ENCODE measurements at places on chromosomes 1 and 21.

DNA sequence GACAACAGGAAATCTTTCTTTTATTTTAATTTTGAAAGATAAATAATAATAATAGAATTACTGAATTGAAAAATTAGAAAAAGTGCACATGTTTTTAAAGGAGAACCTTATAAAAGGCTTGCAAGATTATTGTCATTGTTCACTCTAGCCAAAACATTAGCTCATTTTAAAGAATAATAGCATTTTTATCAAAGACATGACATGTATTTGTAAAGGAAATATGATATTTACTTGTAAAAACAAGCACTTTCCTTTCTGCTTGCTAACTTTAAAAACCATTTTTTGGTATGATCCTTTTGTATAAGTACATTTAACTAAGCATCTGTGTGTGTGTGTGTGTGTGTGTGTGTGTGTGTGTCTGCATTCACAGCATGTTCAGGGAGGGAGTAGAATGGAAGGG, 156.3 kb upstream of the C1orf87 start:
- no peak for DNase-seq

- no peak for DNase-seq
Measured at GRCh38 chr1:3359756-3360440, 94.6 kb upstream of the ARHGEF16 start.

GRCh38 chr1:170114906-170115305, 30.9 kb upstream of the NTMT2 start:
- DNase-seq = no peak

- no peak for DNase-seq
Measured at GRCh38 chr1:80427881-80428280, 1372.9 kb upstream of the ADGRL2 start.

GRCh38 chr1:230761443-230762167, 14.4 kb downstream of the CAPN9 start:
- DNase-seq = no peak

DNA sequence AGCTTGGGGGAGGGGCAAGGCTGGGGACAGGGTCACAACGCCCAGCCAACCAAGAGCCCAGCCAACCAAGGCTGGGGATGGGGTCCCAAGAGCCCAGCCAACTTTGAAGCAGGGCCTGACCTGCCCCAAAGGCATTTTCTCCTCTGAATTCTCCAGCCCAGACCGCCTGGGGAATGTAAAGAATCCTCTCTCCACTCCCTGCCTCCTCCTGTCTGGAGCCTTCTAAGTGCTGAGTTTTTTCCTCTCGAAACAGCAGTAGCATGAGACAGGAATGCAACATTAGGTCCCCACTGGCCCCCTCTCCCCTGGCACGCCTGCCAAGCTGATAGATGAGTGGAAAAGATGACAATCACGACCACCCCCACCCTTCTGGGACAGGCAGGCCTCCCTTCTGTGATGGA, 17.0 kb downstream of the C1orf198 start:
- no peak for DNase-seq

DNA sequence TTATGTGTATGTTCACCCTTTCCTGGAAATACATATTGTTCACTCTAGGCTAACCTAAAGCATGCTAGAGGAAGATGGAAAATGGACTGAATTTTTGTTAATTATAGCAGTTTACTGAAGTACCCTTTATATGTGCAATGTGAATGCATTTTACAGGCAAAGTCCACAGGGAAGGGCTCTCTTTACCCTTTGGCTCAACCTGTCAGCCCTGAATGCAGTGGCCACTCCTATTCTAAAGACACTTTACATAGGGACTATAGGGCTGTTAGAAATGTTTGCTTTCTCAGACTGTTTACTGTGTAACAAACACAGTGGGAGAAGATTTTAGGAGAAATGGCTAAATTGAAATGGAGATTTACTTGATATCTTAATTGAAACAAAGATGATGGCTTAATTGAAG, 78.5 kb downstream of the BRINP2 start:
- DNase-seq = no peak

GRCh38 chr1:27298632-27299384, 23.2 kb upstream of the TMEM222 start:
- no peak for DNase-seq

DNA sequence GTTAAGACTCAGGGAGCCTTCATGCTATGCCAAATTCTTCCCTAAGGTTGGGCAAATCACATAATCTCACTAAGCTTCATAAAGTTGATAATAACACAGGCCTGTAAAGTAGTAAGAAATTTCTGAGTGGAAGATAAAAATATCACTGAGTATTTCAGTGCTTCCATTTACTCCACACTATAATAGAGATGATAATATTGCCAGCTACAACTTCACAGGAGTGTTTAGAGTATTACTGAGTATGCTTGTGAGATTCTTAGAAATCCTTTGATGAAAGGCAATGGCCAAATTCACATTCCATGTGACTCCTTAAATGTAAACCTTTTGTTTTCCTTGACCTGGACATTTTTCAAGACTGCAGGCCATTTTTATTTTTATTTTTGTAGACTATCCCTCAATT, 10.4 kb downstream of the ITGB3BP start:
- DNase-seq = no peak

GRCh38 chr1:203069030-203069747, 16.6 kb downstream of the MYOG start:
- DNase-seq = peak; percentile 61

- DNase-seq = no peak
Measured at GRCh38 chr1:228061411-228062084, 21.0 kb upstream of the ARF1 start.

DNA sequence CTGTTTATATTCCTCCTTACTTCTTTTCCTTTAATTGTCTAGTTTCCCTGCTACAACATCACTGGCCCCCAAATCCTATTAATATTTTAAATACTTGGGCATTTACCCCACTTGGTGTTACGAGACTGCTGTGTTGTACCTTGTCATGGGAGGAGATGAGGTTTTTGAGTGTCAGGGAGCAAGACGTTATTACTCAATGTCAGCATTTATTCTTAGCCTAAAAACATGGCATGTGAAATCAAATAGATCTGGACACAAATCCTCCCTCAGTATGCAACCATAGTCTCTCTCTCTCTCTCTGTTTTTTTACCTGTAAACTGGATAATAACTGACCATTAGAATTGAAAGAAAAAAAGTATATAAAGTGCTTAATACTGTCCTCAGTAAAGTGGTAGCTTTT, 4.6 kb downstream of the LRRC8B start:
- no peak for DNase-seq

GRCh38 chr1:178294654-178295053, 200.8 kb downstream of the RASAL2 start:
- DNase-seq = no peak

- no peak for DNase-seq
Measured at GRCh38 chr1:118878661-118879060, 109.5 kb downstream of the TBX15 start.

- DNase-seq = no peak
Measured at GRCh38 chr1:240414237-240414636, 197.7 kb downstream of the GREM2 start.

- no peak for DNase-seq
Measured at GRCh38 chr21:27298465-27298864, 331.6 kb upstream of the ADAMTS5 start.

DNA sequence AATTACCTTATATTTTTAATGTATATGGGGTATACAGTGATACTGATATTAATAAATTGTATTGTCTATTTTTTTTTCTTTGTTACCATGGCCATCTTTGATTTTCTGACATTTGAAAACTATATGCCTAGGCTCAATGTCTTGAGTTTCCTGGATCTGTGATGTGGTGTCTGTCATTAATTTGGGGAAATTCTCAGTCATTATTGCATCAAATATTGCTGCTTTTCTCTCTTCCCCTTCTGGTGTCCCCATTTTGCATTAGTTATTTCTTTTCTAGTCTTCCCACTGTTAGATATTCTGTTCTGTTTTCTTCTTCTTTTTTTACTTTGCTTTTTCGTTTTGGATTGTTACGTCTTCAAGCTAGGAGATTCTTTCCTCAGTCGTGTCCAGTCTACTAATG, 33.8 kb downstream of the ZBTB40 start:
- peak; percentile 75 for DNase-seq

DNA sequence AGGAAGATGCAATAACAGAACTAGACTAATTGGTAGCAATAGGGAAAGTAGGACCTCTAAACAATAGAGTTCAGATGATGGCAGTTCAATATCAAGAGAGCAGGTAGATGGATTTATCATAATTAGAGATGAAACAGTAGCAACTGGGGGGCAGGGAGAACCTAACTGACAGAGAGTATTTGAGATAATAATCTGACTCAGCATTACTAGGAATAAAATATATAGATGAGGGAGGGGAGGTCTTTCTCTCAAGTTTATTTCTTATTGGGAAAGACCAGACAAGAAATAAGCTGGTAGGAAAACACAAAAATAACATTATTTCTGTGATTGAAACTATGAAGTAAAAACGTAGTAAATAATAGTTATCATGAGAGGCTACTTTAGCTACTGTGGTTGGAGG, 1656.7 kb upstream of the B3GALT2 start:
- no peak for DNase-seq

- peak; percentile 66 for DNase-seq
Measured at GRCh38 chr1:222754366-222755139, 17.6 kb downstream of the FAM177B start.

GRCh38 chr1:45551684-45552083, 1.1 kb downstream of the AKR1A1 start:
- no peak for DNase-seq

GRCh38 chr1:86450847-86451246, 17.9 kb upstream of the CLCA1 start:
- no peak for DNase-seq

DNA sequence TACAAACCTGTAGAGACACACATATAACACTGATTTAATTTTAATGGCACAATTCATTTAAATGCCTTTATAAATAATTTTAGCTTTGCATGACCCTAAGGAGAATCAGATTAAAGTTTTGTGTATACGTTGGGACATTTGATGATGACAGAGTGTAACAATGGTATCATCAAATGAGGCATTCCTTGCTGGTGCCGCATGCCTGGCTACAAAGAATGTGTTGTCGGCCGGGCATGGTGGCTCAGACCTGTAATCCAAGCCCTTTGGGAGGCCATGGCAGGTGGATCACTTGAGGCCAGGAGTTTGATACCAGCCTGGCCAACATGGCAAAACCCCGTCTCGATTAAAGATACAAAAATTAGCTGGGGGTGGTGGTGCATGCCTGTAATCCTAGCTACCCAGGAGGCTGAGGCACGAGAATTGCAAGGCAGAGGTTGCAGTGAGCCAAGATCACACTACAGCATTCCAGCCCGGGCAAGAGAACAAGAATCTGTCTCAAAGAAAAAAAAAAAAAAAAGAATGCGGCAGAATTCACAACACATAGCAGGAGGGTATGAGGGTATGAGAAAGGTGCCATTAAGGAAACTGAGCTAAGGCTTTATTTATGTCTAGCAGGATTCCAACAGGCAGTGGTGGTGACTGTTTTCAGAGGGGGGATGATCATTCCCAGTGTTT, 58.9 kb downstream of the PTPN14 start:
- no peak for DNase-seq

GRCh38 chr1:110714374-110714995, 39.7 kb upstream of the KCNA3 start:
- no peak for DNase-seq

DNA sequence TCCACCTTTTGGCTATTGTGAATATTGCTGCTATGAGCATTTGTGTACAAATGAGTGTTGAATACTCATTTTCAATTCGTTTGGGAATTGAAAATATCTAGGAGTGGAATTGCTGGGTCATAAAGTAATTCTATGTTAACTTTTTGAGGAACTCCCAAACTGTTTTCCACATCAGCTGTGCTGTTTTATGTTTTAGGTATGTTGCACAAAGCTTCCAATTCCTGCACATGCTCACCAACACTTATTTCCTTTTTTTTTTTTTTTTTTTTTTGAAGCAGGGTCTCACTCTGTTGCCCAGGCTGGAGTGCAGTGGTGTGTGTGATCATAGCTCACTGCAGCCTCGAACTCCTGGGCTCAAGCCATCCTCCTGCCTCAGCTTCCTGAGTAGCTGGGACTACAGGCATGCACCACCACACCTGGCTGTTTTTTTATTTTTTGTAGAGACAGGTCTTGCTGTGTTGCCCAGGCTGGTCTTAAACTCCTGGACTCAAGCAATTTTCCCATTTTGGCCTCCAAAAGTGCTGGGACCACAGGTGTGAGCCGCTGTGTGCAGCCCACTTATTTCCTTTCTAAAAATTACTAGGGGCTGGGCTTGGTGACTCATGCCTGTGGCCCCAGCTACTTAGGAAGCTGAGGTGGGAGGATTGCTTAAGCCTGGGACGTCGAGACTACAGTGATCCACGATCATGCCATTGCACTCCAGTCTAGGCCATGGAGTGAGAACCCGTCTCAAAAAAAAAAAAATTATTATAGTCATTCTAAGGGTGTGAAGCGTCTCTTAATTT, 33.4 kb downstream of the TMCC2 start:
- peak; percentile 82 for DNase-seq

GRCh38 chr1:56515898-56516538, 63.3 kb downstream of the PLPP3 start:
- no peak for DNase-seq

DNA sequence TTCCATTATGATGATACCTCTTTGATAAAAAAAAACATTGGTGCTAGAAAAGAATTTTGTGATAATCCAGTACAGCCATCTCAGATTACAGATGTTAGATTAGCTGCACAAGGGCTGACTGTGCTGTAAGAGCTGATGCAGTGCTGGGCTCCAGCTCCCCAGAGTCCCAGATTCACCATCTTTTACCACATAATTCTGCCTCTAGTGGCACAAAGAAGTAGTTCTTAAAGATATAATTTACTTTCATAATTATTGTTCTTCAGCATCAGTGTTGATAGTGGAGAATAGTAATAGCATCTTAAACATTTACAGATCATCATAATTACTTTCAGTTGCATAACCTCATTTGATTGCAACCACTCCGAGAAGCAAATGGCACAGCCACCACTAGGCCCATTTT, 262.1 kb downstream of the BRINP2 start:
- DNase-seq = no peak

DNA sequence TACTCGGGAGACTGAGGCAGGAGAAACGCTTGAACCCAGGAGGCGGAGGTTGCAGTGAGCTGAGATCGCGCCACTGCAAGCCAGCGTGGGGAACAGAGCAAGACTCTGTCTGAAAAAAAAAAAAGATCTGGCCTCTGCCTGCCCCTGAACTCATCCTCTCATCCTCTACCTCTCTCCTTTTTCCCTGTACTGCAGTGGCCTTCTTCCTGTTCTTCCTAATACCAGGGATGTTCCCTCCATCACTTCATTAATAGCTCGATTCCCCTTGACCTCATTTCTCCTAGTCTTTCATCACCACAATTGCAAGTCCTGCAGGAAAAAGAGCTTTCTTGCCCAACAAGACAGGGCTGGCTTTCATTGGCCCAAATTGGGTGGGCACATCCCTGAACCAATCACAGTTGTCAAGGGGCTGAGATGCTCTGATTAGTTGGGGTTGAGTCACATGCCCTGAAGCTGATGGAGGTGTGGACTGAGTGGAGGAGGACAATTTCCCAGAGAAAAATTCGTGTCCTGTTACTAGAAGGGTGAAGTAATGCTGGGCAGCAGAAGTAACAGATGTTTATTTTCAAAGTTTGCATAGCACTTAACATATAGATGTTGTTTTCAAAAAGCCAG, 86.8 kb upstream of the PUM1 start:
- DNase-seq = peak; percentile 45
